Activated T-cell treated with anti-CD3 and anti-CD28 coated beads for 48 hours (primary cell): ENCODE measurements at places on chromosomes 6 and 20.

DNA sequence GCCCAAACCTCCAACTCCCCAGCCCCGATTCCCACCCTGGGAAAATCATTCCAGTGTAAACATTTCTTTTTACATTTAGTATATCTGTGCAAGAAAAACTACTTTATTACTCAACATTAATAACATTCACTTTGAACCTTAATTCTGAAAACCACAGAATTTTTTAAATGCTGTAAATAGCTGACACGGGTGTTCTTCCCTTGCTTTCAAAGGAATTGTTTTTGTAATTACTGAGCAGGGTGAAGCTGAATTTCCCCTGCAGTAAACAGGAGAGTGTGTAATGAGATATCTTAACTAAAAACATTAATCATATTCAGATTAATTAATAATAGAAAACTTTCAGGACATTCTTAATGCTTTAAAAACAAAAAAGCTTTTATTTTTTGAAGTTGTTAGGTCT lies 99.3 kb upstream of the CITED2 start:
- no peak for DNase-seq

GRCh38 chr20:63027922-63028389 lies 21.2 kb upstream of the BHLHE23 start:
- no peak for DNase-seq

GRCh38 chr20:34768096-34768495 lies 57.4 kb downstream of the NCOA6 start:
- no peak for DNase-seq

- DNase-seq: no peak
Observed at GRCh38 chr20:38402816-38403215, 32.3 kb downstream of the SNHG17 start.

DNA sequence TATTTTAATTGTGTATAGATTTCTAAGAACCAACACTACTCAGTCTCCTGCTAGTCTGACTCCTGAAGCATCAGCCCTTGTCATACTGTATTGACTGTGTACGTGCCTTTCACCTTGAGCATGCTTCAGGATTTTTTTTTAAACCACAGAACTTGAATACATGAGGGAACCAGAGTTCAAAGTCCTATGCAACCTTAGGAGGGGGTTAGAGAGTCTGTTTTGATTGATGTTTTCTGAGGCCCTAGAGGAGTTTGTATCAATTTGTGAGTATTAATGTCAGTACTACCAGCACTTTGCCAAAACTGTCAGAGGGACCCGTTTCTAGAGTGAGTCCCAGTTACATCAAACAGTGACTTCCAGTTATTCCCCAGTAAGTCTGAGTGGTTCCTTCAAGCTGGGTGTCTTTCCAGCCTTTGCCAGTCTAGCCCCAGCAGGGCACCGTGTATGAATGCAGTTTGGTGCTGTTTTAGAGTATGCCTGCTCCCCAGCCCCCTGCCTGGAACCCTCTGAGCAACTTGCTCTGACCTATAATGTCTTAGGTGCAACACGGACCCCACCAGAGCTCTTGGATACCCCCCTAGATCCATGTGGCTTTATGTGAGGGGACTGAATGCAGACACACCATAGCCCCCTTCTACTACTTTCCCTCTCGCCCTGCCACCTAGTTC lies 8.5 kb downstream of the TP53INP2 start:
- no peak for DNase-seq

DNA sequence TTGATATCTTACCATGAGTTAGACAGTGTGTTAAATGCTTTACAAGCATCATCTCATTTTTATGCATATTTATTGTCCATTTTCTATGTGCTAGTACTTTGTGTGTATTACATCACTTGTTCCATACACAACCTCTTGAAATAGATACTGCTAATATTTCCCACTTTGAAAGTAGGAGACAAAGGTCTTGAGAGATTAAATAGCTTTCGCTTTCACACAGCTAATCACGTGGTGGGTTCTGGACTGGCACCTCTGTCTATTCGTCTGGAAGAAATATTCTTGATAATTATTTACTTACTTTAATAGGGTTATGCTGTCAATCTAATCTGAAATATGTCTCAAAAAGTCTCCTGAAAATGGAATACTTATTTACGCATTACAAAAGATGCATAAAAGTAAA lies 30.2 kb downstream of the EPHA7 start:
- DNase-seq: no peak

DNA sequence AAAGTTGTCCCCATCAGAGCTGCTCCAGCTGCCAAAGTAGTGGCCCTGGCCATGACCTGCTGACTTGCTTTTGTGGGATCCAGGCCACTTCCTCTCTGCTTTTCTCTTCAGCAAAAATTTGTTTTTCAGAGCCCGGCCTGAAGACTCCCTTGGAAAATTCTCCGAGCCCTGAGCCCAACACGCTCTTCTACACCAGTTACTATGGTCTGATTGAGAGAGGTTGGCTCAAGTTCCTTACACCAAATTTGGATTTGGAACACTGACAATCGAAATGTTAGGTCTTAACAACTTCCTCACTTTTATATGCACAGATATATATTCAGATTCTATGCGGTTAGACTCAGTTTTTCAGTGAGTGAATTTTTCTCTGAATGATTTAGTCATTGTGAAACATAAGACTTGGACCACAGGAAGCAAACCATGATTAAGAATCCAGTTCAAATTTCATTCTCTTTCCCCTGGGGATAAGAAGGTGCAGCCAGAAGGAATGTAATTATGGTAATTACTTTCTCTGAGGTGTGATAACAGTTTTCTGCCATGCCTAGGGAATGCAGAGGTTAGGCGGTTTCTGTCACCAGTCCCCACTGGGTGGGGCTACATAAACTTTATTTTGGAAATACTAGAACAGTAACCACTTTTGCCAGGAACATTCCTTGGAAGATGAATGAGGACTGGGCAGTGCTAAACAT lies 365.2 kb downstream of the SYNE1 start:
- no peak for DNase-seq

- no peak for DNase-seq
Observed at GRCh38 chr6:14224359-14225103, 107.0 kb downstream of the CD83 start.

- peak; percentile 85 for DNase-seq
Observed at GRCh38 chr20:50186151-50186885, 4.3 kb upstream of the CEBPB start.

DNA sequence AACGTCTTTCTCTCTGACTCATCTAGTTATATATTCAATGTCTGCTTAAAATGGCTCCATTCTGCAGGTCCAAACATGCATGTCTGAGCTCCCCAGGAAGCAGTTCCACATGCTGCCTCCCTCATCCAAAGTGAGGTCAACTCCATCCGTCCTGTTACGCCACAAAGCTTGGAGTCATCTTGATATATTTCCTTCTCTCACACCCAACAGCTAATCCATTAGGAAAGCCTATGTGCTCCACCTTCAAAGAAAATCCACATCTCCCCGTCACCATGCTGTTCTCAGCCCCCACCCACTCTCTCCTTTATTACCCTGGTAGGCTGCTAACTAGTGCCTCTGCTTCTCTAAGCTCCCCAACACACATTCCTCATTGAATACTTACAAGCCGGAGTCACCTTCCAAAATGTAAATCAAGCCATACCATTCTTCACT lies 130.2 kb upstream of the SYNDIG1 start:
- no peak for DNase-seq

DNA sequence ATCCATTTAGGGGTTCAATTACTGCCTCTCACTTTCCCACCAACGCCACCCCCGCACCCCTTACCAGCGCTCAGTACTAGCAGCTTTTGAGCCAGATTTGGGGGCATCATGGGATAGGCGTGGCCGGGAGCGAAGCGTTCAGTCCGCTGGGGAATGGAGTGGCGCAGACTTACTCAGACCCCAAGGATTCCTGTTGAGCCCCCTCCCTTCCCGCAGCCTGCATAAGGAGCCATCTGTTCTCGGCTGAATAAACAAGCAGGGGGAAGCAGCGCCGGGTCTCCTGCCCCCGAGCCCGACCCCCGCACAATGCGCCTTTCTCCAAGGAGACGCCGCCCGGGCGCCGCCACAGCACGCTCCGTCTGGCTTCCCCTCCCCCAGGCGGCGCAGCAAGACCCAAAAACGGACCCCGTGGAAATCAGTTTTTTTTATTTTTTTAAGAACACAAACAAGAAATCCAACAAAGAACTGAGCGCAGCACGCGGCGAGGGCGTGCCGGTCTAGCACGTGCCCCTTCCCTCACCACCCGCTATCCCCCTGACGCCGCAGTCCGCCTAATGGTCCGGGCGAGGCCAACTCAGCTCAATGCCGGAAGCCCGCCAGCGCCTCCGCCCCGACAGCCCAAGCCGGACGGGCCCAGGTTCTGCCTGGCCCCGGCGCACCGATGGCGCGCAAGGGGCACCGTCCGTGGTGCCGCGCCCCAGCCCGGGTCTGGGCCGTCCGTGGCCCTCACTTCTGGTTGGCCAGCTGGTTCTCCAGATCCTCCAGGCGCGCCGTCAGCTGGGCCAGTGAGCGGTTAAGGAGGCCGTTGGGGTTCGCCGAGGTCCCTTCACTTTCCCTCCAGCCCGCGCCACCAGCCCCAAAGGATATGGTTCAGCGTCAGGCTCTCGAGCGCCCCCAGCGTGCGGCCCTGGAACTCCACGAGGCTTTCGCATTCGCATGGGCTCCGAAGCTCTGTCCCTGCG lies 13.3 kb upstream of the RBPJL start:
- DNase-seq: peak; percentile 81

DNA sequence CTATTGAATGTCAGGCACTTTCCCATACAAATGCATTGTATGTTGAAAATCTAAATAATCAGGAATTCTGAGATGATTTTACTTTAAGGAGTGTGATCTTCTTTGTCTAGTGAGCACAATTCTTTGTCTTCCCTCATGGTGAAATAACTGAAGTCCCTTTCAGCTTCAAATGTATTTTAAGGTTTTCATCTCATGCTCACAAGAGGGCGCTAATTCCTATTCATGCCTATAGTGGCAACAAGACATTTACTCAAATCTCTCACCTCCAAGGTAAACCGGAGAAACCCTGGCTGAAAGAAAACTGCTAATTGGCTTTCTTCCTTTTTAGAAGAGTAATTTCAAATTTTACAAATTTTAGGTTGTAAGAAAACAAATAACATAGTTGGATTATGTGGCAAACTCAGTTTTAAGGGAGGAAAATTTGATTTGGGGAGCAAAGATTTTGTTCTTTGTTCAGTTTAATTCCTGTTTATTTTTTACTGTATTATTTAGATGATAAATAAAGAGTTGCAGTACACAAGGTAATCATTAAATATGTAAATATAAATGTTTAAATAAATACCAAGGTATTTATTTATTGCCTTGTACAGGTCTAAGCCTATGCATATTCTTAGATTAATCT lies 69.1 kb downstream of the SLC35F1 start:
- DNase-seq: no peak

- peak; percentile 54 for DNase-seq
Observed at GRCh38 chr6:139250296-139251044, 41.3 kb downstream of the TXLNB start.
